NCI-H748 treated with DMSO at 0.1 percent for 48 hours (cell line): ENCODE measurements at places on chromosomes 5 and 9.

GRCh38 chr5:31630931-31631330 lies 8.0 kb upstream of the PDZD2 start:
- DNase-seq: no peak

DNA sequence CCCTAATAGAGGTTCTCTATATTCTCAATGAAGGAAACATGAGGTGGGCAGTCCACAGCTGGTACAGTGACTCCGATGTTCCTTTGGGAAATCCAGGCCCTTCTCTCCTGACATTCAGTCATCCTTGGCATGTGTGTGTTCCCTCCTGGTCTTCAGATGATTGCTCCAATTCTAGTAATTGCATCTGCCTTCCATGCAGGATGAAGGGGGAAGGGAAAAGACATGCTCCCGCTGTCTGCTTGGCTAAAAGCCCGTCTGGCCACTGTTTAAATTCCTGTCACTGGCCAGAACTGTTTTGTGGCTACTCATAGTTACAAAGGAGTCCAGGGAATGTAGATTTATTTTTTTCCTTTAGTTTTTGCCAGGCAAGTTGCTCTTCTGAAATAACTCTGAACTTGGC lies 65.0 kb downstream of the MAST4 start:
- no peak for DNase-seq

DNA sequence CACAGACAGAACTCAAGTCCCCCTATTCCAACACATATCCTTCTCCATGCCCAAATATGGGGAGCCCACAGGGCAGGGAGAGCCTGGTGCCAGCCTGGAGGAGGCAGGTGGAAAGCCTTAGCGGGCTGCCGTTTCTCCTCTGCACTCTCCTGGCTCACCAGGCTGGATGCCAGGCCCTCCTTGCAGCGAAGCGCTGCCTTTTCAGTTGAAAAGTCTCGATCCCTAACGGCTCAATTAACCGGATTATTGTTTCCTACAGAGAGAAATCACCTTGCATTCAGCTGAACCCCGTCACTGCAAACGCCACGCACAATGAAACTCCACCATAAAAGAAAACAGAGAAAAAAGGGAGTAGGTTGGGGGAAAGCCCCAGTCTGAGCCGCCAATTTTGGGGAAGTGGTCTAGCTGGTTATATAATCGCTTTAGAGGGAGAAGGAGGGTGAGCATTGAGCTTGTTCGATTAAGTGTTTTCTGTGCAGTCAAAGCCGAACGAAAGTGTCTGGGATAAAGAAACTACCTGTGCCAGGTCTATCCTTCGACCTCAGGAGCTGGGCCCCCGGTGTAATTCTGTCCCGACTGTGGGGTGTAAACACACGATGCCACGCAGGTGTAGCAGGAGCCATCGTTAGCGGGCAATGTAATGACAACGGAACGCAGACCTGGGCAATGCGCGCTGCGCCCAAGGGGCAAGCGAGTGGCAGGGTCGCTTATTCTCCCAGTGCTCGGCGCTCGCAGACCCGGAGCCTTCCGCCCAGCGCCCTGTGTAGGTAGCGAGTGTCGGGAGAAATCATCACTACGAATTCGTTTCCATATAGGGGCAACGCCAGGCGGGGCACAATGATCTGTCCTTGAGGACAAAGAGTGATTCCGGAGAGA lies 3.8 kb downstream of the BARHL1 start:
- peak; percentile 26 for DNase-seq

DNA sequence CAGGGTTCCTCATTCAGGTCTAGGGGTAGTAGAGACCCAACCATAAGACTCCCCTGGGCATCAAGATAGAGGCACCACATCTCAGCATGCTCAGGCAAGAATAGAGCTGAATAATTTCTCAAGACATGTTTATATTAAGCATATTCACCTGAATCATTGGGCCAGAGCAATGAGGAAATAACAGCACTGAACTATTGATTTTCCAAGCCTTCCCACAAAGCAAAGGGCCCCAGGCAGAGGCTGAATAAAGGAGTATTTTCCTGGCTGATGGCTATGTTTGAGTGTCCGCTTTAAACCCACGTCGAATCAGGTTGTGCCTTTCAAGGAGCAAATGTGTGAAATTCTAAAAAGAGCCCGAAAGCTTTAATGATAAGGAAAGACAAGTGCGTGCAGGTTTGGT lies 129.2 kb downstream of the HSD17B3 start:
- no peak for DNase-seq

DNA sequence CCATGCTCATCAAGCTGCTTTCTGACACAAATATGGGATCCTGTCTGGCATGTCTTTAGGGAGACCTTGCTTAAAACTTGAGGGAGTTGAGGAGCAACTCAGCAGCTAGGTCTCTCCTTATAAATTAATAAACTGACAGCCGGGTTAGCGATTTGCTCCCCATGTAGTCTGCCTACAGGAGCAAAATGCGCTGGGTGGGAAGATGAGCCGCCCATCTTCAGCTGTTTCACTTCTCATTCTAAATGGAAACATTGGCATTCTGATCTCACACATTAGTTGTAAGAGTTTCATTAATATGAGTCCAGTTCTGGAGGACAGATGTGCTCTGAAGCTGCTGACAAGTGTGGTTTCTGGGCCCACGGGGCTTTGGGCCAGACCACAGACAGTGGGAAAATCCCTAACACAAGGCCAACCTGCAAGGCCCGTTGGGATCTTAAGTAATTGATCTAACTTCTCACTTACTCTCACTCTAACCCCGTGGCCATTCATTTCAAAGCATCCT lies 197.0 kb downstream of the MCTP1 start:
- DNase-seq: no peak

DNA sequence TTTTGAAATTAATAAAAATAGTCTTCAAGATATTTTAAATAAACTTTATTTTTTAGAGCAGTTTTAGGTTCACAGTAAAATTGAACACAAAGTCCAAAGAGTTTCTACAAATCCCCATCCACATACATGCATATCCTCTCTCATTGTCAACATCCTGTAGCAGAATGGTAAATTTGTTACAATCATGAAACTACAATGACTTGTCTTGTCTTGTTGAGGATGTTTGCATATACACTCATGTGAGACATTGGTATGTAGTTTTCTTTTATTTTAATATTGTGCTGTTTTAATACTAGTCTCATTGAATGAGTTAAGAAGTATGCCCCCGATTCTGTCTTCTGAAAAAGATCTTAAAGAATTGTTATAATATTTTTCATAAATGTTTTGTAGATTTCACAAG lies 447.0 kb upstream of the EDIL3 start:
- DNase-seq: no peak

- no peak for DNase-seq
These were observed 183.3 kb upstream of the ELAVL2 start for GRCh38 chr9:24009322-24009721.

DNA sequence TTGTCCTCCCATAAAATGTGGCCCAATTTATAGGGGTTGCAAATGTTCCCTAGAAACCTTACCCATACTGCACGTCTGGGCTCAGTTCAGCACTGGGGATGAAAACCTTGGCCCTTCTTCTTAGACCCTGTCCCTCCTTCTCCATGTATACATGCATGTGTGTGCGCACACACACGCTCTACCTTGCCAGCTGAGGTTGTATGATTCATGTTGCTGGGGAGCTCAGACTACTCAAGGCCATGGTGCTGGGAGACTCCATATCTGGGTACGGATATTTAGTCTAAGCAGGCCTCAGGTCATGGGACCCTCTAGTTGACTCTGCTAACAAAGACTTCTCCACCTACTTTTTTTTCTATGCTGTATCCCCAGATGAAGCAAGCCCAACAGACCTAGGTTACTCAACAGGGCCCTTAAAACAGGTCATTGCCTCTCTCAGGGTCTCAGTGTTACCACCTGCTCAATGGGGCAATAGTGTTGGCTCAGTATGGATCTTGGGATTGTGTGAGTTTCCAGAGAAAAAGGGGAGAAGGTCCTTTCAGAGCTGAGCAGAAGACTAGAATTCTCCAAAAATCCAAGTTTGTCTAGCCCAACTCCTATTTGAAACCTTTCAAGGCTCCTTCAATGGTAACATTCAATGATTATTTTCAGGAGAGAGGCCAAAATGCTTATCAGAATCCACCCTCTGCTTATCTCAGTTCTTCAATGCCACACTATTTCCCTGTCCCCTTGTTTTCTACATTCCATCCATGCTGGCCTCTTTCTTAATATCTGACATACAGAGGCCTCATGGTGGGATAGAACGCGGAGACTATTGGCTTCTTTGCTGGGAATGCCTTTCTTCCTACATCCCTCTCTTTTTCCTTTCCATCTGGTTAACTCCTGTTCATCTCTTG lies 123.6 kb upstream of the PITX1 start:
- no peak for DNase-seq

DNA sequence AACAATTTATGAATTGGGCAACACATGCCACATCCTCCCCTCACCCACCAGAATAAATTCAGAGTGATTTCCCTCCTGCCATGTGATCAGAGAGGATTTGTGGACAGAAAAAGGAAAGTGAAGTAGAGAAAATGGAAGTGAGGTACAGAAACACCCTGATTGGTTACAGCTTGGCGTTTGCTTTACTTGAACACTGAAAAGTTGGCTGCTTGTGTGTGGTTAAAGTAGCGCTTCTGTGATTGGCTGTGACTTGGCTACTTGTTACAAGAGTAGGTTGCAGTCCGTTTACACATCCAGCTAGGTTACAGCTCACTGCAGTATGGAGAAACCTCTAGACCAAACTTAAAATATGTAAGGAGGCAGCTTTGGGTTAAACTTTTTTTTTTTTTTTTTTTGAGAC lies 205.2 kb upstream of the ZNF608 start:
- no peak for DNase-seq

DNA sequence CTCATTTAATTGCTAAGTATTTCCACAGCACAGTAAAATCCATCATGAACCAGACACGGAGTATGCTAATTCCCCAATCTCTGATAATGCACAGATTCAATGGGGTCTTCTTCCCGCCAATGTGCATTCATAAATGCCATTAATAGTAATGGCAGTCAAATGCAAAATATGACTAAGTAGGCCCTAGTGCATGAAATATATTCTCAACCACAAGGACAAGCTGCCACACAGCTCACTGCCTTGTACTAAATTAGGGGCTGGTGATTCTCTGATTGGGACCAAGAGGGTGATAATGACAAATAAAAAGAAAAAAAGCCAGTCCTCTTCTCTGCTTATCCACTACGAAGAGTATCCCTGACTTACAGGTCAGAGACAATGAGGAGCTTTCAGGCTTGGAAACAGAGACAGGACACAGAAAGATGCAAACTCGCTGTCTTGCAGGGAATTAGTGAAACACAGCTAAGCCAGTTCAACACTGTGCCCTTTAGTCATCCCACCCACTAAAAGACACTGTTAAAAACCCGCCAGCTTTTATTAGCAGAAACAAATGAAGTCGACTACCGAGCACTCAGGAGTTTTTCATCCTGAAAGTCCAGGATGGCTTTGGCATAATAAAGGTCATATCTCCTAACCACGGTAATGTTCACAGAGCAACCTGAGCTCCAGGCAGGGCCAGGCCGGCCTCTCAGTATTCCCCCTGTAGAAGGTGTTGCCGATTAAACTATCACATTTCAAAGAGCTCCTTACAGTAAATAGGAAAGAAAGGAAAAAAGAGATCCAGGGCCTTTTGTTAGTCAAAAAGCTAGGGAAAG lies 148.1 kb downstream of the EBF1 start:
- no peak for DNase-seq

- DNase-seq: no peak
These were observed 2.1 kb upstream of the CDH10 start for GRCh38 chr5:24646915-24647314.

DNA sequence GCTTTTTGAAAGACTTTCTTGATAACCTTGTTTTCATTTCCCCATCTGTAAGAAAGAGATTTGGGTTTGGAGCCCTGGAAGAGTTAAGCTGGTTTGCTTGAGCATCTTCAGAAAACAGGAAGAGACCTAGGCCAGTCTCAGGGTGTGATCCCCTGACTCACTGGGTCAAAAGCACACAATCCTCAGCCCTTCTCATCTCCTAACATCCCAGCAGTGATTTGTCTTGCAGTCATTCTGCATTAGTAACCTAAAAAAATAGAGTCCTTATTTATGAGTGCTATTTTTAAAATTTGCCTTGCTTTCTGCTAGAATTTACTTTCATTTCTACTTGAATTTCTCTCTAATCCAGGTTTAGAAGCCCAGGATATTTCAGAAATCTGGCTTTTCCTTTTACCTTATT lies 16.4 kb upstream of the ARSB start:
- no peak for DNase-seq

DNA sequence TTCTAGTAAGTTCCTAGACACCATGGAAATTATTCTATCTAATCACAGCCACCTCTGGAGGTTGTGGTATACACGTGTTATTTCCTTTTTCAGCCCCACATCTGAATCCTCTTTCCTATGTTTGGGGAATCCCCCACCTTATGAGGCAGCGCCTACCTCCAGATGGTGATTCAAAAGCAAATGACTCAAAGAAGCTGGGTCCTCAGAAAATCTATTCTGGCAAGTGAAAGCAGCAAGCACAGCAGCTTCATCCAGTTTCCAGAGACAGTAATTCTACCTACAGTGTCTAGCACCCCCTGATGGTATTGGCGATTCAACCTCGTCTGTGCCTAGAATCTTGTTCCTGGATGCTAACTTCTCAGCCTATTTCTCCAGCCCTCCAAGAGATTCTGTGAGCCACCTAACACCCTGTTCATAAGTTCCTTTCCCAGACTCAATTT lies 43.0 kb downstream of the STRBP start:
- DNase-seq: no peak

DNA sequence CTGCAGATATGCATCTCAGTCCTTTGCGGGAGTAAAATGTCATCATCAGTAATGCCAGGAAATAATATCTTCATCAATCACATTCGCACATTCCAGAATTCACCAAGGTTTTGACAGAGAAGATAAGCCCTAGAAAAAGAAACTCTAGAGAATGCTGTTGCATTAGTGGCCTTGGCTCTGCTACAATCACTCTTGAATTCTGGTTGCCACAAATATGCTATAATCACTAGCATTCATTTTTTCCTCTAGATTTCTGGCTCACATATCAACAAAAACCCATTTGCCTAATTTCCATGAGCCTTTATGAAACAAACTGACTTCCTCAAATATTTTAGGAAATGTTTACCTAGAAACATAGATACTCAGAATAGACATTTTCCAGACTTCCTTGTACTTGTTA lies 653.4 kb downstream of the ANXA1 start:
- no peak for DNase-seq

- DNase-seq: no peak
These were observed 14.5 kb downstream of the DOCK2 start for GRCh38 chr5:169651526-169651925.

- no peak for DNase-seq
These were observed 17.5 kb upstream of the IER5L start for GRCh38 chr9:129195606-129196005.

DNA sequence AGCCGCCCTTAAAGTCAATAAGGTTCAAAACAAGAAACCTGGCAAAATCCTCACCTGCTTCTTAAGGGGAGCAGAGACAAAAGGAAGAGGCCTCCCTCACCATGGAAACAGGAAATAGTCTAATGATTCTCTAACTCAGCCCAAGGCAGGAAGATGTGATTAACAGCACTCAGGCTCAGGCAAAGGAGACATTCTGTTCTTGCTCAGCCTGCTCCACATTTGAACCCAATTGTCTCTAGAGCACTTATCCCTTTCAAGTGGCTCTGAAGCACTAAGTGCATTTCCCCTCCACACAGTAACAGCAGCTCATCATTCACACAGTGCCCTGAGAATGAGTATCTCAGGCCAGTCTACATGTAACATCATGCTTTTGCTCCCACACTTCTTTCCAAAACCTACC lies 72.3 kb downstream of the NIPSNAP3B start:
- peak; percentile 67 for DNase-seq

- no peak for DNase-seq
These were observed 44.5 kb downstream of the PLPP7 start for GRCh38 chr9:131333771-131334628.

- no peak for DNase-seq
These were observed 209.7 kb downstream of the GADD45G start for GRCh38 chr9:89814340-89815040.

- DNase-seq: peak; percentile 50
These were observed 83.2 kb upstream of the TAS2R1 start for GRCh38 chr5:9713356-9713755.
